DND-41 (cell line): ENCODE measurements at places on chromosomes 2 and 18.

- no peak for DNase-seq
These were observed 158.1 kb downstream of the DOCK10 start for GRCh38 chr2:224884188-224884587.

GRCh38 chr18:68997845-68998244, 200.0 kb downstream of the CCDC102B start:
- no peak for DNase-seq

GRCh38 chr2:223995569-223995968, 38.3 kb downstream of the MRPL44 start:
- DNase-seq = no peak

GRCh38 chr2:238082151-238082550, 18.0 kb upstream of the ESPNL start:
- DNase-seq = no peak

DNA sequence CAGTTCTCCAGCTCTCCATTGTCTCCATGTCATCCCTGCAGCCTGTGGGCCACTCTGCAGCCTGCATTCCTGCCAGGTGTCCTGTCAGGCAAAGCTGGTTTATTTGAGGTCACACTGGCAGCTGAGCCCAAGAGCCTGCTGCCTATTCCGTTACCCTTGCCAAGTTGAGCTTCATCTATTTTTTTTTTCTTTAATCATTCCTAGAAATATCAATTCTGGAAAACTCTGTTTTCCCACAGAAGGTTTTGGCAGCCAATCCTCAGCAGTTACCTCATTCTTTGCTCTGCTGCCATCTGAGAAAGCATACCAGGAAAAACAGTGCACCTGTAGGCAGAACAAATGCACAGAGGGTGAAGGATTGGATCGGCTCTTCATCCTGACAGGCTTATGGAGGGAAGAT, 411.0 kb upstream of the ACVR2A start:
- DNase-seq = no peak

- DNase-seq = no peak
These were observed 53.7 kb downstream of the EPHA4 start for GRCh38 chr2:221518201-221518934.

DNA sequence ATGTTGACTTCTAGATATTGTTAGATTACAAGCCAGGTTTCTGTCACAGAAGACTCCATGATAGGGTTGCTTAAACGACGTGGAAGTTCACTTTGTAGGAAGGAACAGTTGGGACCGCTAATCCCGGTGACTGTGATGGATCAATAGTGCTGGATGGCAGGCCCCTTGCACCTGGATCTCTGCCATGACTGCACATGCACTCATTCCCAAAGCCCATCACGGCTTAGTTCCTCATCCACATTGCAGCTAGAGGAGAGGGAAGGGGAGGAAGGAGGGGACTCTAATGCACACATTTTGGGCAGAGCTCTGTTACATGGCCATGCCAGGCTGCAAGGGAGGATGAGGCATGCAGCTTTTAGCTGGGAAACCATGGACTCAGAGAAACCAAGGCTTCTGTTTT, 773.7 kb upstream of the RAB6C start:
- DNase-seq = no peak
